Osteocyte (in vitro differentiated cells): ENCODE measurements at places on chromosomes 1 and 21.

GRCh38 chr1:158149175-158149574 is 31.5 kb upstream of the CD1D start:
- no peak for DNase-seq

DNA sequence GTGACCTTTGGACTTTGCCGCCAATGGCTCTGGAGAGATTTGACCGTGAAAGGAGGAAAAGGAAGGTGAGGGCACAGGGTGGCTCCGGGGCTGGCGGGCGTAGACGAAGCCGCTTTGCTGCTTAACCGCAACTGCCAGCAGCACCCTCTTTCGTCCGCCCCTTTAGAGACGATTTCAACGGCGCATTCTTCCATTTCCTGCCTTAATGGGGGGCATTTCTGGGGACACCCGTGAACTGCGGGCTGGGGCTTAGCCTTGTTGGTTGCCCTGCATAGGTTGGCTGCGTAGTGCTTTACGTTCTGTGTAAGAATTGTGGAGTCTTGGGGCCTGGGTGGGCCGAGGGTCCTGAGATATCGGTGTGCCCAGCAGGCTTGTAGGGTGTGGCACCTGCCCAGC is 6.7 kb upstream of the NPHP4 start:
- no peak for DNase-seq

- no peak for DNase-seq
These were observed 157.2 kb downstream of the PLA2G4A start for GRCh38 chr1:186985889-186986491.

DNA sequence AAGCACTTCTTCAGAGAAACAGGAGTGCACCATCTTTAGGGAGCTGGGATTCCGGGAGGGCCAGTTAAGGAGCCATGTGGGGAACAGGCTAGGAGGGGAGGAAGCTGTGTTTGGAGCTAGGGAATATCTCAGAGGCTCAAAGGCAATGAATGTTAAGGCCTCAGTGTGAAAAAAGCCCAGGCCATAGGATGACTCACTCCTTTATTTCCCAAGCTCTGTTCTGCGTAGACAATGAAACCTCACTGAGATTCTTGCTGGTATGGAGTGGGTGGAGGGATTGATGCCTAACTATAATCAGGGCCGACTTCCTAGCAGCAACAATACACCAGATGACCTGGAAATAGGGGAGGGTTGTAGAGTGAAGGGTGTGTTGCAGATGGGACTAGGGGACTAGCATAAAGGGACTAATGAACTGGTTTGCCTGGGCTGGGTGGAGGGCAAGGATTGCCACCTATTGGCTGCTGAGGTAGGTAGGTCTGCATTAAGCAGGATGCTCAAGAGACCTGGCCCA is 2.1 kb downstream of the GNAT2 start:
- DNase-seq: no peak

DNA sequence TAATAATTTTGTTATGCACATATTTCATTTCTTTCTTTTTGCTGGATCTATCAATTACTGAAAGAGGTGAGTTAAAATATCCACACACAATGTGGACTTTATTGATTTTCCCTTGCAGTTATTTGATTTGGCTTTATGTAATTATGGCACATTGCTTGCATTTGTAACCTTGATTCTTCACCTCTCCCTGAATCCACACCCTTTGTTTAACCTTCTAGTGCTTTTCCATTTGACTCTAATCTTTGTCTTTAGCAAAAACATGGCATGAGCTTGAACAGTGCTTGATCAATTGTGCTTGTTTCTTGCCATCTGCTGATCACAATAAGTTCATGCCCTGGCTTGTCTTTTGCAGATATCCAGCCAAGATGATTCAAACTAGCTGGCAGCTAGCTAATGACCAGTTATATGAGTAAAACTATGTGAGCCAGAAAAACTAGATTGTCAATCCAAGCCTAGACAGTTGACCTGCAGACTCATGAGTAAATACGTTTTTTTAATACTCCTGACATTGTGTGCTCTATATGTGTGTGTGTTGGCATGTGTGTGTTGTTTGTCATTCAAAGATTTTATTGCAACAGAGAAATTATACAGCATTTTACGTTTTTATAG is 899.2 kb downstream of the NCAM2 start:
- DNase-seq: no peak

DNA sequence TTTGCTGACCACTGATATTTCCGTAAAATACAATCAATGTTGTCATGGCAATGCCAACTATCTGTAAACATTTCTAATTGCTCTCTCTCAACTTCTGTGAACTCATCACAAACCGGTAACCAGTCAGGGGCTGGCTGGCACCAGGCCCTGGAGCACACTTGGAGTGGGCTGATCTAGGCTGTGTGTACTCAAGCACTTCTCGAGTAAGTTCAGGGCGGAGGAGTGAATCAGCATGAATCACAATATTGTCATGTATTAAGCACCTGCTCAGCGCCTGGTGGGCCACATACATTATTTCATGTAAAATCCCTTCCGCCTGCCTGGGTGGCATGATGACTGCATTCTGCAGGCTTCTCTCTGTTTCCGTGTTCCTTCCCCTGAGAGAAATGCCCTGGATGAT is 212.4 kb downstream of the FOXD2 start:
- DNase-seq: peak; percentile 66

DNA sequence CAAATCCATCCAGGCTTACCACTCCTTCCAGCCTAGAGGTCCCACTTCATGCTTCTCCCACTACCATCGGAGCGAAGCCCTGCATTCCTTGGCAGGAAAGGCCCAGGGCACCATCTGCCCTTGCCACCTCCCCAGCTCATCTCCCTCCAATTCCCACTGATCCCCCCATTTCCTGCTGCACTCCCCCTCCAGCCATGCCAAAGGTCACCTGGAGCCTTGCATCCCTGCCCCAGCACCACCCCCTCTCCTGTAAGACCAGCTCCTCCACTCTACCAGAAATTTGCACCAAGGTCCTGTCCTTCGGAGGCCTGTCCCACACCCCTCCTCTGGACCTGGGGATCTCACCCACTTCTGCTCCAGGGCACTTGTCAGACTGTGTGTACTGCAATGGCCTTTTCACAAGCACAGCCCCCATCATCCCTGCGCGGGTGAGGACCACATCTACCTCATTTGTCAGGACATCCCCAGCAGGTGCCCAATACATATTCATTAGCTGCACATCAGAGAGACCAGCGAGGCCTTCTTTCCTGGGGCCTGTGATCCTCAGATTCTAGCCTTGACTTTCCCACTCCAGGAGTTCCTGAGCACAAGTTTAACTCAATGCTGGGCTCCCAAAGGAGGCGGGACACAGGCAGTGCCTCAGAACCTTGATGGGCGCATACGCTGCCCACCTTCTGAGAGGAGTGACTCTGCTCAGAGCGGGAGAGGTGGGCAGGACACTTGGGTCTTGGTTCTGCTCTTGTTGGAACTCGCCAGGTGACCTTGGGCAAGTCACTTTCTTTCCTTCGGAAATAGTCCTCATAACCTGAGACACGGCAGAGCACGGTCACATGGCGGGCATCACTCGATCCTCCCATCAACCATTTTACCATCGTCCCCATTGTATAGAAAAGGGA is 49.9 kb upstream of the EDN2 start:
- no peak for DNase-seq

- no peak for DNase-seq
These were observed 40.4 kb upstream of the RPL11 start for GRCh38 chr1:23651069-23651808.

DNA sequence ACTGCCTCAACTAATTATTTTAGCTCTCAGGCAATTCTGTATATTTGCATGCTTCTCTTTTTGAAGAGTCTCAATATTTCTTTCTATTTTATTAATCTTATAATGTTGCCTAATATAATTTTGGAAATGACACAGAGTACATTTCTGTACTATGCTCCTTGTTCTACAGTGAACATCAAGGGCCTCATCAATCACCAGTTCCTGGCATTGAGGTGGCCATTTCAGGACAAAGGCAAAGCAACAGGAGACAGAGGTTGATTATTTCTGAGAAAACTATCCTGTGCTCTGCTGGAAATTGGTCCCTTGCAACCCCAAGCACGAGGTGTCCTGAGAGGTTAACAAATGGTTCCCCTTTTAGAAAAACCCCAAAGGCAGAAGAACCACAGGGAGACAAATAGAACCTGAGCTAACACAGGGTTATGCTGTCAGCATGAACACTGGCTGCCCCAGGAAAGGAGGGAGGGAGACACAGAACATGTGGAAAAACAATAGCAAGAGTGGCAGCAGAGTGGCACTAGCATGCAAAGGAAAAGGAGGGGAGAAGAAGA is 63.9 kb upstream of the VAV3 start:
- no peak for DNase-seq

DNA sequence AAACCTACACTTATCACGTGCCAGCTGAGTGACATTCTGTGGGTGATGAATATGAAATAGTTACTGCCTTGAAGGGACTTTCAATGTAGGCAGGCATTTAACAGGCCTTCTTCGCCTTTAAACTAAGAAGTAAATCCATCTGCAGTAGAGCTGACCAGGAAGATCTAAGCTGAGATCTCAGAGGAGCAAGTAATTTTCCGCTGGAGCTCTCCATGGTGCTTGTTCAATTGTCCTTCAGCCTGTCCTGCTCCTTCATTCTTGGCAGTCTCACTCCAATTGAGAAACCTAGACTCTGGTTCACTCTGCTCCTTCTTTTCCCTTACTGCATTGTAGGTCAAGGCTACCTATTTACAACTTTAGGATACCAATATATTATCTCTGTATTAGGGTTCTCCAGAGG is 183.5 kb downstream of the HMCN1 start:
- no peak for DNase-seq

DNA sequence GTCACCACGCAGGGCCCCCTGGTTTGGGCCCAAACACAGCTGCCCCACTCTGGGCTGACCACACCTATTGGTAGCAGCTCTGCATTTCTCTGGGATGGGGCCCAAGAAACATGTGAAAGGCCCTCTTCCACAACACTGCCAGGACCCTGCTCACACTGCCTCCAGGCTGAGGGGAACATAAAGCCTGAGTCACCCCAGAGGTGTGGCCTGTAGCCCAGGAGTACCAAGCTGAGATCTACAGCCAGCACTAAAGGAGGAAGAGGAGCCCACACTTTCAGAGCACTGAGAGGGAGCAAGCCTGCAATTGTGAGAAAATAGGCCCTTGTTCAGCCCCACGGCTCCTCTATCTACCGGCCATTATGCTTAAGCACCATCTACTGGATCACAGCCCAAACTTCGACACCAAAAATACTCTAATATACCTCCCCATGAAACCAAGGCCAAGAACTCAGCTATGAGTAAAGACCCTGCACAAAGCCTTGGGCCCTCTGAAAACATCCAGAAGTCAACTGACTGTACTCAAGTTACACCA is 14.4 kb upstream of the OR2T10 start:
- DNase-seq: no peak

DNA sequence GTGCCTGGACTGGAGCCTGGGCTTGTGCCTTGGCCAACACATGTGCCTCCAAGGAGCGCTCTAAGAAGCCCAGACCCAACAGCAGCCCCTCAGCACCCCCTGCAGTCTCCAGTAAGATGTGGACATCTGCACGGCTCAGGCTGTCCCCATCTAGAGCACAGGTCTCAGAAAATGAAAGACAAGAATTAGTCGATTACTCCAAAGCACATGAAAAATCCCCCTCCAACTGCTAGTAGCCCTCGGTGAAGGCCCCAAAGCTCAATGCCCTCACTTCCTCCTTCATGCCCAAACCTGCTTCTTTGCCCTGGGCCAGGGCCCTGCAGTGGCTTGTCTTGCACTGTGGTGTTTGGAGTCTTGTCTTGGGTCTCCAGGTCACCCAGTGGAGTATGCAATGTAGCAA is 21.9 kb upstream of the ERO1B start:
- DNase-seq: no peak

- no peak for DNase-seq
These were observed 496.2 kb upstream of the RGS18 start for GRCh38 chr1:191662051-191662450.

- DNase-seq: no peak
These were observed 154.5 kb upstream of the C1orf87 start for GRCh38 chr1:60228041-60228491.

GRCh38 chr1:11540773-11541160 is 61.8 kb downstream of the DISP3 start:
- no peak for DNase-seq

DNA sequence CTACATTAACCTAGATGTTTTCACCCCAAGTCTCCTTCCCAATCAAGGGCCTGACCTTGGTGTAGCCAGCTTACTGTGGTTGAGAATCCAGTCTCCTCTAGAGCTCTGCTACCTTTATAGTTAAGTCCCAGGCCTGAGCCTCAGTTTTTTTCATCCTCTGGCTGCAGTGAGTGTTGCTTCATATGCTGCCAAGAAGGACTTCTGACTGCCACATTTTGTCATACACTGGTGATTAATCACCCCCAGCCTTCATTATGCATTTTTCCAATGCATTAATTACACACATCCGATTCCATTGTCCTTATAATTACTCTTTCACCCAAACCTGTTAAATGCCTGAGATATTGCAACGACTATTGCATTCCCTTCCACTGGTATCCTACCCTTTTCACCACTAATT is 66.3 kb upstream of the FGGY start:
- DNase-seq: no peak

DNA sequence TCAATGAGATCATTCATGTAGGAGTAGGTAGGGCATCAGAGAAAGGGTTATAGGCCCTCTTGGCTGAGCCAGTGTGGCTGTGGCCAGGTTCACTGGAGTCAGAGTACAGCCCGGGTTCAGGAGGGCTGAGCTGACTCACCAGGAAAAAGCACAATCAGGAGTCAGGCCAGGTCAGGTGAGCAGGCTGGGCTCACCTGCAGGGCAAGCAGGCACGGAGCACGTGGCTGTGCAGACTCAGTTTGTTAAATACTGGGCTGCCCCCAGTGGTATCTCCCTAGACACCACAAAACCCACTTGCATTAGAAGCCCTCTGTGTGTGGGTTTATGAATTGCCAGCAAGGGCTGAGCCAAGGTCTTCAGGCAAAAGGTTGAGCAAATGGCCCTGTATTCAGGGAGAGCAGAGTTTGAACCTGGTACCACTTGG is 122.1 kb upstream of the SERBP1 start:
- no peak for DNase-seq

- DNase-seq: no peak
These were observed 4.2 kb upstream of the NVL start for GRCh38 chr1:224333939-224334786.

- DNase-seq: no peak
These were observed 10.4 kb downstream of the MPZ start for GRCh38 chr1:161299347-161299746.

- DNase-seq: no peak
These were observed at the start of gene TAL1 for GRCh38 chr1:47232187-47232874. TSS of gene TAL1 (minus strand) at chr1:47232225. CDS start at chr1:47225888, 6,337 bp downstream.

DNA sequence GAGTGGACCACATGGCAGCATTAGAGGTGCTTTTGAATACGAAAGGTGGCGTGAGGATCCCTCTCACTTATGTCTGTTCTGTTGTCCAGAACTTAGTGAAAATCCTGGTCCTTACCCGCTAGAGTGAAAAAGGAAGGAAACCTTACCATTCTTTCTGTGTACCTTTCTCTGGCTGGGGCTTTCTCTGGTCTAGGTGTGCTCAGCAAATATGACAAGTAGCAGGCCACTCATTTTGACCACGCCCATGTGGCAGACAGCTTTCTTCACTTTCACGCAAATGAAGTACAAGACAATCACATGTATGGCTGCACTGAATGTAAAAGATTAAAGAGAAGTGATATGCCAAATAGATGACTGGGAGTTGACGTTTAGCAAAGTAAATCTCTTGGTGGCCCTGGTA is 131.9 kb downstream of the FGGY start:
- DNase-seq: no peak
